ENCODE measurements at places on chromosomes 2 and 18.
A peak's percentile ranks its signal among the peaks of the same experiment; 100 is the strongest.

- DNase-seq: no peak
Measured at GRCh38 chr18:58902961-58903360, 38.3 kb downstream of the ZNF532 start.

DNA sequence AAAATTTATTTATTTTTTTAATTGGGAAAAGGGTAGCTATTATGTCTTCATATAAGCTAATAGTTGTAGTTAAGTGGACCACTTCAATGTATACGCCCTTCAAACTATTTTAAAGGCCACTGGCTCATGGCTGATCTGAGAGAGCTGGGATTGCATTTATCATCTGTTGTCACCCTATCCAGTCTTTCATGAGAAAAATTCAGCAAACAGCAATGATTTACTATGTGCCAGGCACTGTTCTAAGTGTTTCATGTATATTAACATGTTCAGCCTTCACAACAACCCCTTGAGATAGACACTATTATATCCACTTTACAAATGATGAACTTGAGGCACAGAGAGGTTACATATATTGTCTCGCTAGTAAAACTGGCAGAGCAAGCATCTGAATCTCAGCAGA is 66.1 kb upstream of the ZNF397 start:
- DNase-seq: no peak

DNA sequence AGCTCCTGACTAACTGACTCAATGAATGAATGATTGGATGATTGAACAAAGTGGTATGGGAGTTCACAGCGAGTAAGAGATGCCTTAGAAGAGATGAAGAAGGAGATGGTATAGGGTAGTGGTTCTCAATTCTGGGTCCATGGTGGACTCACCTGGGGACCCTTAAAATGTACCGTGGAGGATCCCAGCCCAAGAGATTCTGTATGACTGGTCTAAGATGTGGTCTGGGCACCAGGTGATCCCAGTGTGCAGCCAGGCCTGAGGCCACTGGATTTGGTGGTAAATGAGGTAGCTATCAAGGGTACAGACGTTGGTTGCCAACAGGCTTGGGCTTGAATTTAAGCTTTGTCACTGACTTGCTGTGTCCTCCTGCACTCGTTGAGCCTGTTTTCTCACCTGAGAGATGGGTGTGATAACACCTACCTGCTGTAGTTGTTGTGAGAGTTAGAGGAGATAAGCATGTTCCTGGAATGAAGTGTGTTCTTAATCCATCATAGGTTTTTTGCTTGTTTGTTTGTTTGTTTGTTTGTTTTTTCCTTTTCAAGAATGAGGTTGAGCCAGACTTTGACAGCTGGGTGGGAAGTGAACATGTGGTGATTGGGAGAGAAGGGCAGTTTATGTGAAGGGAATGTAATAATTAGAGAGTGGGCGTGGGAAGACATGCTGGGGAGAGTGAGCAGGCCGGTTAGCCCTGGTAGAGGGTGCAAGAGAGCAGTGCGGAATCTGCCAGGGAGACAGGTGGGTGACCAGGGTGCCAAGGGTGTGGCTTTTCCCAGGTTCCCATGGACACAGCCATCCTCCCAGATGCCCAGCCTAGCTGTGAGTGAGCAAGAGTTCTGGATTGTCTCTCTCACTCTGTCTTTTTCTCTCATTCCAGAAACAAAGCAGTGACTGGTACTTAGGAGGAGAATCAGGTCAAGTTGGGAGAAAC is 31.4 kb upstream of the IL1B start:
- no peak for DNase-seq

DNA sequence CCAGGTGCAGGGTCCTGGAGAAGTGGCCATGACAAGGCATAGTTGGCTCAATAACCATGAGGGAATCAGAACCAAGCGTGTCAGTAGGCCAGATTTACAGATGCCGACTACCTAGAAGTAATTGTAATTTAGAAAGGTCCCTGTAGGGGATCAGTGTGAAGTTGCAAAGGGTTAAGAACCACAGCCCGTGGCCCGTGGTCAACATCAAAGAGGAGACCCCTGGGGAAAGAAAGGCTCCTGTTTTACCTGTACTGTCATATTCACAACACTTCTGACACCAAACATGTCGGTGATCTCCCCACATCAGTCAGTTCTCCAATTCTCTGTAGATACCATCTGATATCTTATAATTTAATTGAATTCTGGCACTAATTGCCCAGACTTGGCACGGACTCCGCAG is 31.0 kb downstream of the SP100 start:
- peak; percentile 54 for DNase-seq

DNA sequence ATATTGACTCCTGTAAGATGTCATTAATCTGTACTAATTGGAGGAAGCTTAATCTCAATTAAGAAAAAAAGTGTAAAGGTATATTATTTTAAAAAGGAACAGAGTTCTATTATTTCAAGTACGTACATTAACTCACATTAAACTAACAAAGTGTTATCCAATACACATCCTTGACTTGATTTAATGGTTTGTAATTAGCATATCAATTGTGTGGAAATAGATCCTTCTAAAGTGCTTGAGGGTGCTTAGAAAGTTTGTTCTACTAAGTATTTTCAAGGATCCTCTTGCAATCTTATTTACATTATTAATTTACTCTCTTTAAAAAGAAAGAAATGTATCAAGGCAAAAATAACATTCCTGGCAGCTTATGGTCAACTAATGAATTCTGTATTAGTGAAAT is 720.3 kb downstream of the KCNJ3 start:
- DNase-seq: no peak

DNA sequence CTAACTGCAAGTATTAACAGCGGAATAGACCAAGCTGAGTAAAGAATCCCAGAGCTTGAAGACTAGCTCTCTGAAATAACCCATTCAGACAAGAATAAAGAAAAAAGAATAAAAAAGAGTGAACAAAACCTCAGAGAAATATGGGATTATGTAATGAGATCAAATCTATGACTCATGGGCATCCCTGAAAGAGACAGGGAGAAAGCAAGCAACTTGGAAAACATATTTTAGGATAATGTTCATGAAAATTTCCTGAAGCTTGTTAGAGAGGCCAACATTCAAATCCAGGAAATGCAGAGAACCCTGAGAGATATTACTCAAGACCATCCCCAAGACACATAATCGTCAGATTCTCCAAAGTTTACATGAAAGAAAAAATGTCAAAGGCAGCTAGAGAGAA is 17.3 kb downstream of the PFN4 start:
- no peak for DNase-seq

DNA sequence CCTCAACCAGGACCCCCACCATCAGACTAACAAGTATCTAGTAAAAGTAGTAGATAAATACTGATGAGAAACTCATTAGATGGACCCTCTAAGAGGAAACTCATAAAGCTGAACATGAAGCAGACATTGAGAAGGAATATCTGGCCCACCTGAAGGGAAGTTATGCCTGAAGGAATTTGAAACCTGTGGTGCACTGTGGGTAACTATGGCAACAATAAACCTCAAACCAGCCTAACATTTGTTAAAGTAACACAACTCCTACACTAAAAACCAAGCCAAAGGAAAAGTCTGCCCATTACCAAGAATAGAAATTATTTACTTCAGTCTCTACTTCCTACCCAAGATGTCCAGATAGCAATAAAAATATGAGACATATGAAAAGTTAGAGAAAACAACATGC is 43.4 kb downstream of the KIAA1328 start:
- DNase-seq: no peak

DNA sequence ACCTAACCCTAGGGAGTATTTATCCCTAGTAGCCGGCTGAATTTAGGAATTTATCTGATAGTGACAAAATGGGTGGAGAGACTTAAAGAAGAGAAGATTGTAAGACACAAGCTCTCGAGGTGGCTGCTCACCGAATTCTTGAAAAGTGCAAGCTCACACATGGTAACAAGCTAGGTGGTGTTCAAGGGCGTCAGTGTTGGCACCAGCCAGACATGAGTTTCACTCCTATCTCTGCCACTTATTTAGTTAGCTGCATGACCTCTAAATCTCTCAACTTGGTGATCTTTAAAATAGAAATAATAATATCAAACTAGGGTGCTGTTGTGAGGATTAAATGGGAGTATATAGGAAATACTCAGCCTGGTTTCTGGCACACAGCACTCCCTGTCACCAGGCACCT is 102.6 kb upstream of the APCDD1 start:
- DNase-seq: no peak

DNA sequence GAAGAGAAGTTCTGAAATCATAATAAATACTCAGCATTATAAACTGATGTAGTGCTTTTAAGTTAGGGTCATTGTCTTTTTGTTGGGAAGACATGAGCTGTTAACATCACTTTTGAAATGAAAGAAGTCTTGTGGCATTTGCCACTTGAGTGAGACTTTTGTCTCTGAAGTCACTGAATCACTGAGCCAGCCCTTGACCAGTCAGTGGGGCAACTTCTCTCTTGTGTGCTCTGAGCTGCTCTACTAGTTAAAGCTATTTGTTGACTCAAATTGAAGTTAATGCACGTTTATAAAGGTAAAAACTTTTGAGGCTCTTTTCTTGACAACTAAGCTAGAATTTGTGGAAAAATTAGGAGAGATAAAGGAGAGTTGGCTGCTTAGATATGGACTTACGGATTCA is 6.7 kb downstream of the WDR43 start:
- no peak for DNase-seq

- DNase-seq: no peak
Measured at GRCh38 chr2:198097630-198098029, 293.2 kb downstream of the PLCL1 start.

- DNase-seq: no peak
Measured at GRCh38 chr2:50951437-50951836, 80.5 kb downstream of the NRXN1 start.

GRCh38 chr18:35043207-35043606 is 2.0 kb downstream of the MAPRE2 start:
- DNase-seq: no peak

DNA sequence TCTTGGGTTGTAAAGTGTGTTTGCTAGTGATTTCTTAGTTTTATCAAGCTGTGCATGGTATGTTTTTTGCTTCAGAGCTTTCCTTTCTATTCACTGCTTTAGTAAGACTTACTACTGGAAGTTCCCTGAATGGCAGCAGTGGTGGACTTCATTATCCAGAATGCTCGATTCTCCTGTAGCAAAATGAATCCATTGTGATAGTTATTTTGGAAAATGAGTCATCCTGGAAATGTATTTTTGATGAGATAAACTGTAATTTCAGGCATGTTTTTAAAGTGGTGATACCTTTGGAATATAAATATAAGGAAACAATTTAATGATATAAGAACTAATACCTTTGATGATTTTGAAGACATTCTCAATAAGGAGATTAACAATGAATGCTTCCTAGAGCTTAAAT is 387.1 kb downstream of the PTPRM start:
- no peak for DNase-seq

GRCh38 chr2:241372361-241372992 is 16.4 kb downstream of the FARP2 start:
- no peak for DNase-seq

GRCh38 chr18:10391506-10391905 is 62.9 kb upstream of the APCDD1 start:
- DNase-seq: no peak

GRCh38 chr2:31075431-31075830 is 62.8 kb downstream of the GALNT14 start:
- no peak for DNase-seq

DNA sequence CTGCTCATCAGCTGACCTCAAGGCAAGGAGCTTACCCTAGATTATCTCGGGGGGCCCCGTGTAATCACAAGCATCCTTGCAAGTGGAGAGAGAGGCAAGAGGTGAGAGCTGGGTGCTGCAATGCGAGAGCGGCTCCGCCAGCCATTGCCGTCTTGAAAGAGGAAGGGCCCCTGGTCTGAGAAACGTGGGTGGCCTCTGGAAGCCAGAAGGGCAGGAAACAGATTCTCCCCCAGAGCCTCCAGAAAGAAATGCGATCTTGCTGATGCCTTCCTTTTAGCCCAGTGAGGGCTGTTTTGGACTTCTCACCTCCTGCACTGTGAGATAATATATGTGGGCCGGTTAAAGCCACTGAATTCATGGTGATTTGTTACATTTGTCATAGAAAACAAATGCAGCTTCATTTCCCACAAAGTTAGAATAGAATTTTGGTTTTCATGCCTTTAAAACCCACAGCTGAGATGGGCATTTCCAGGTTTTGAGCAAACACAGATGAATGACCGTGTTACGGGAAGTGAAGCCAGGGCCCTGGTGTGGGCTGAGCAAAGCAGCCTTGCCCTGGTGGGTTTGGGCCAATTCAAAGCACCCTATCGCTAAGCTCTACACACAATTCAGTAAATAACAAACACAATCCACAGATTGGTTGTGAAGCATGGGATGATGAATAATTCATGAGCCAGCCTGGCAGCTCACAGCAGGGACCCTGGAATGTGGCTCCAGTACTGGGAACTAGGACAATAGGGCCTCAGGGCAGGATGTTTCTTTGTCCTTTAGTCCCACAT is 319.9 kb upstream of the HS6ST1 start:
- no peak for DNase-seq

DNA sequence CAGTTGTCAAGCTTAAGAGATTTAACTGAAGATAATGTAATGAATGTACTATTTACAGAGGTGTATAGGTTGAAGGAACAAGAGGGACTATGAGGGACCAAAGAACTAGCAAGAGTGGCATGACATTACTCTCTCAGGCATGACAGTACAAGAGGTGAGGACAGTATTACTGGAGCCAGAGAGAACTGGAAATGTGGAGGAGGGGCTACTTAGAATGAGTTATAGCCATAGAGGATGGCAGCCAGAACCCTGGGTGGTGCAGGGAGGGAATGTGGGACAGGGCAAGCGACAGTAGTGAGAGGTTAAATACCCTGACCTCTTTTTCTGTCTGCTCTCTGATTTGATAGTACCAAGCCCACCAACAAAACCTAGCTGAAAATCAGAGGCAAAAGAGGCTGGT is 122.6 kb upstream of the UGP2 start:
- DNase-seq: no peak

DNA sequence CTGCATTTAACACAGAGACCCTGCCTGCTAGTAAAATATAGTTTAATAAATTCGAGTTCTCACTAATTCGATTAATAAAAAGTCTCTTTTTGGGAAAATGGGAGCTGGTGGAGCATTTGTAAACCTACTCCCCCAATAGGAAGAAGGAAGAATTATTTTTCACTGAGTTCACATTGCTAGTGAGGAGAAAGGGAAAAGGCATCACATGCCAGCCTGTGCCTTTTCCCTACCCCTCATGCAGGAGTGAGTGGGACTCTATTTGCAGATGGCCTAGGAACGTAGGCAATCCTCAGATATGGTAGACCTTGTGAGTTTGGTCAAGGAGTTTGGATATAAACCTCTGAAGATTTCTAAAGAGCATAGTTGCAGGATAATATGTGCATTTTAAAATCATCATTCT is 218.4 kb upstream of the TRIB2 start:
- DNase-seq: no peak

GRCh38 chr2:23456396-23456795 is 71.4 kb downstream of the KLHL29 start:
- DNase-seq: no peak

DNA sequence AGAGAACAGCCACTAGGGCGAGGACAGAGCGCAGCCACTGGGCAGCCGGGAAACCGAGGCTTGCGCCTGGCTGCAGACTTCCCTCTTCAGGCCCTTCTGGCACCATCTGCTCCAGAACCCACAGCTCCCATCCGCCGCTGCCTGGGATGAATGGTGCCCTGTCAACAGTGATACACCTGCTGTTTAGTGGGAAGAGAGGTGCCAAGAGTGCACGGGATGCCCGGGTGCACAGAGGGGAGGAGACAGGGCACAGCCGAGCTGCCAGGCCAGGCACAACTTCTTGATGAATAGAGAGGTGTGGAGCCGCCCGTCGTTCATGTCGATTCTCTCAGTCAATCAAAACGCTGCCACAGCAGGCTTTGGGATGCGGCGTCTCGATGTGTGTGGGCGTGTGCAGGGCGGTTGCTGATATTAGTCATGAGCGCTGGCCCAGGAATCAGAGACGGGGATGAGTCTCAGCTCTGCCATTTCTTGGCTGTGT is 39.5 kb downstream of the RRM2 start:
- DNase-seq: no peak

Measured in stimulated activated naive CD8-positive, alpha-beta T cell treated with anti-CD3 and anti-CD28 coated beads, Interleukin-15, amount 100 ng/mL, for 72 hours (primary cell).